ENCODE measurements at places on chromosomes 12 and 14. TPM values are rescaled to one million over a fixed set of nuclear protein-coding genes. Genes with fewer than 3 reads are reported as not detected.

Gene PMEL
- 1.3 TPM for total RNA-seq

Gene KRT75
- not detected for total RNA-seq

Gene LBHD2
- not detected for total RNA-seq

Gene AMDHD1
- total RNA-seq = not detected
